ENCODE measurements at places on chromosomes 5 and 9.

DNA sequence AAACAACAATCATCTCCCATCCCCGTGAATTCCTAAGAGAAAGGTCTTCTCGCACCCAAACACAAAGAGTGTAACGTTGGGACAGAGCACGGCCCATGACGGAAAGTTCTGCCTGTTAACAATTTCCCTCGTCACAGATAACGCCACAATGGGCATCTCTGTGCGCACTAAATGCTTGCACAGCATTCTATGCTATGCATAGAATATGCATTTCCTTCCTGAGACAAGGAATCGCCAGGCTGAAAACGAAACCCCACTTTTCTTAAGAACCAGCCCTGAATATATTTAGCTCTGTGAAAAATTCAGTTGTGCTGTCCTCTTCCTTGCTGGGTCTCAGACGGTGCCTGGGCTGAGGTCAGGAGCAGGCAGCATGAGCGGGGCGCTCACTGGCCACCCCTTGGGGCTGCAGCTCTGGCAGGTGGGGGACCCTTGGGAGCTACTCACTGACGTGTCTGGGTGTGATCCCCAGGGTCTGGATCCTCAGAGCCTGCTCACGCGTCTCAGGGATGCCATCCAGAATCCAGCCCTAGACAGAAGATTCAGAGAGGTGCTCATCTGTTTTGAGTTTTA lies 49.8 kb downstream of the AK8 start:
- DNase-seq, result no peak

DNA sequence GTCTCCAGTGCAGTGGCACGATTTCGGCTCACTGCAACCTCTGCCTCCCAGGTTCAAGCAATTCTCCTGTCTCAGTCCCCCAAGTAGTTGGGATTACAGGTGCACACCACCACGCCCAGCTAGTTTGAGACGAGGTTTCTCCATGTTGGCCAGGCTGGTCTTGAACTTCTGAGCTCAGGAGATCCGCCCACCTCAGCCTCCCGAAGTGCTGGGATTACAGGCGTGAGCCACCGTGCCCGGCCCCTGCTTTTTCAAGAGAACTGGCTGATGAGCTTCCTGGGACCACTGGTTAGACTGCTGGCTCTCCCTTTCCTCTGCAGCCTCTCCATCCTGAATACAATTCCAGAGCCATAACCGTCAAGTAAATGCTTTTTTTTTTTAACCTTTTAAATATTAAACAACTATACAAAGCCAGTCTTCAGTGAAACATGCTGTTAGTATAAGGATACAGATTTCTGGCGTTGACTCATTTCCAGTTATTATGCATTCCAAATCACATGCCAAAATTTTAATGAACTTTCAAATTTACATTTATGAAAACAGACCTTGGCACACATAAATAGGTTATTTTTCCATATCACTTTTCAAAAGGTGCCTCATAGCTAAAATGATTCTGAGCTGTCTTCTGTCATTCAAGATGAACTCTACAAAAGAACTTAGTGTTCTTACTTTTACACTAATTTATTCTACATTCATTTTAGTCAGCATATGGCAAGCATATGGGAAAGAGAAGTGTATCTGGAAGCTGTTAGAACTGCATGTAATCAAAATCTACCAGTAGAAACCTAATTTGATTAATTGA lies 116.0 kb downstream of the MLLT3 start:
- DNase-seq, result peak; percentile 12

GRCh38 chr9:129175825-129176633 lies 2.0 kb downstream of the IER5L start:
- DNase-seq, result peak; percentile 87

GRCh38 chr5:149037817-149038216 lies 25.0 kb downstream of the SH3TC2 start:
- DNase-seq, result no peak

- DNase-seq, result peak; percentile 70
Observed at GRCh38 chr9:96453625-96454024, 3.7 kb downstream of the HABP4 start.

DNA sequence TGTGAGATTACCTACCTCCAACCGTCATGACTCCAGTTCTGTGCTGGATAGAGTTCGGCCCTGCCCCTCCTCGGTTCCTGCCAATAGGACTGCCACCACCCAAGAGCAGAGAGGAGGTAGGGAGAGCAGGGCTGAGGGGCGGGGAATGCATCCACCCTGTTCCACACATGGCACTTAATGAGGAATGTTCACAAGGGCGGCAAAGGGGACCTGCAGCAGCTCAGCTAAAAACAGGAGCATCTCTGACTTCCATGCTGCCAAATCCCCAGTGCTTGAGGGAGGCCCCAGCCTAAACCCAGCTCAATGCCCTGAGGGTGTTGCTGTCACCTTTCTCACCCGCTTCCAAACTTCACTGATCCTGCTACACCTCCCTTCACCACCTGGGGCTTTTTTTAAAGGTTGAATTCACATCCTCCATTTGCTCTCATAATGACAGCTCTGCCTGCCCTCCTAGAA lies 7.8 kb upstream of the DELE1 start:
- no peak for DNase-seq

DNA sequence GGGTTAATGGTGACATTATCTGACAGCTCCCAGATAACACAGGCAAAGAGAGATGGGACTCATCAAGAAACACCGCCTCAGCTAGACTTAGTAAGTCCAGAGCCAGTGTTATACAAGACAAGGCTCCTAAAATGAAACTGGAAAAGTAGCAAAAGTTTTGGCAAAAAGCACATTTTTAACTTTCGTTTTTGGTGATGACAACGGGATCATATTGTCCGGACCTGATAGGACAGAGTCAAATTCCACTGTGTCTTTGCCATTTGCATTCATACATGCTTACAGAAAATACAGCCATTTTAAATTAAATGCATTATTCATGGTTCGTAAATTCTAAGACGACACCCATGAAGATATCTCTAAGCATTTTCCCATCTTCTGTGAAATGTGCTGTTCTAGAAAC lies 152.1 kb downstream of the CRB2 start:
- DNase-seq, result peak; percentile 39

DNA sequence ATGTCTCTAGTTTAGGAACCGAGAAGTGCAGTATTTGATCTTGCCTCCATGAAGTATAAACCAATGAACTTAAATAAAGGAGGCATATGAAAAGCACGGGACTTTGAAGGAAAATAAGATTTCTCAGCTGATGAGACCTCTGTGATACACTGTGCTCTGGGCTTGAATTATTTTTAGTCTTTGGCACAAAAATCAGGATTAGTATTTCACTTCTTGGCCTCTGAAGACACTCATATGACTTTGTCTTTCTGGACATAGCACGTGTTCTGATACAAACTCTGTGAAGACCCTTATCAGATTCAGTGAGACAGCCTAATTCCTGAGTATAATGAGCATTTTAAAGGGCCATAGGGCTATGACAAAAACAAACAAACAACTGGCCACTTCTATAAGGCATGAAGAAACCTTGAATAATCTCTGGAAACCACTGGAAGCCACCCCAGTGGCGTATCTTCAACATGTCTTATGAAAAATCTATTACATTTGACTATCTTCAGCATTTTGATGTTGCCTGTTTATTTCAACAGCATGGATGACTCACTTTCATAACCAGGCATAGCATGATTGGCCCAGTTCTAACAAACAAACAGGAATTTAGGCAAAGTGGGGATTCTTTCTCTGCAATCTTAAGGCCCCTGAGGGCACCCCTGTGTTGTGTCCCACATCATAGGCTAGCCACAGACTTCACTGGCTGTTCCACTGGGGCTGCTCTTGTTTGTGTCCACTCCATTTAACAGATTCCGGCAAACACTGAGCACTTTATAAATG lies 90.3 kb upstream of the ZNF462 start:
- peak; percentile 40 for DNase-seq

- peak; percentile 69 for DNase-seq
Observed at GRCh38 chr5:90096415-90097081, 313.0 kb downstream of the CETN3 start.

DNA sequence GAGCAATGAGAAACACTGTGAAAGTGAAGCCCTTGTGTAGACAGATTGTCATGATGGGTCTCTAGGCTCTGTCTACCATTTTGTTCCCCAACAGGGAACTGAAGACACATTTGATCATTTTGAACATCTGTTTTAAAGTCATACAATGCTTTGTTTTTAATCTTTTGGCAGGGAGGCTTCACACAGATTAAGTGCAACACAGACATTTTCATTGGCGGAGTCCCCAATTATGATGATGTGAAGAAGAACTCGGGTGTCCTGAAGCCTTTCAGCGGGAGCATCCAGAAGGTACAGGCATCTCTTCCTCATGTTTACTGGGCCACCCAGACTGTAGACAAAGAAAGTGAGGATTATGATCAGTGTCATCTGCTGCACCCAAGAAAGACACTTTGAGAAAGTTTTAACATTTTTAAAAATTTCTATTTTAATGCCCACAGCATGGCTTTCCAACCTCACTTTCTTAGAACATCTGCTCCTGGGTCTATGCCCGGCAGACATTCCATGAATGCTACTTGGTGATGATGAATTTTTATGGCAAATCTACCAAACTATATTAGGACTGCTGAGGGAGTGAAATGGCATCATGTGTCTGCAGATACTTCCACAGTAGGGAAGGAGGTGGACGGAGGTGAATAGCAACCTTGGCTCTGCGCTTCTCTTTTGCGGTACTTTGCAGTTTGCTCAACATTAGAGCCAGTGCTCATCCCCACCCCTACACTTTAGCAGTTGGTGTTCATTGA lies 121.3 kb downstream of the LIFR start:
- DNase-seq, result no peak

DNA sequence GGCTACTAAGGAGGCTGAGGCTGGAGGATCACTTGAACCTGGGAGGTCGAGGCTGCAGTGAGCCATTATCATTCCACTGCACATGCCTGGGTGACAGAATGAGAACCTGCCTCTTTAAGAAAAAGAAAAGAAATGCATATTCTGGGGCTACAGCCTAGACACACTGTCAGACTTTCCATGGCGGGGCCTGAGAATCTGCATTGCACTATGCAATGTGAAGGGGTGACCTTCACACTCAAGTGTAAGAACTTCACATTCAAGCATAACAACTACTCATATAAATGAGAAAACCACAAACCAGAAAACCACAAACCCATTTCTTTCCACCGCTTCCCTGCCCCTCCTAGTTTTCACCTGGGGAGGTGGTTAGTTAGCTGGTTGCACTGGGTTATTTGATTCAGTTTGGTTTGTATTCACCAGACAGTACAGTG lies 18.0 kb upstream of the FBP2 start:
- no peak for DNase-seq

- DNase-seq, result no peak
Observed at GRCh38 chr5:87138091-87138805, 129.4 kb upstream of the RASA1 start.

- DNase-seq, result no peak
Observed at GRCh38 chr5:40603378-40603777, 76.3 kb upstream of the PTGER4 start.

- peak; percentile 89 for DNase-seq
Observed at GRCh38 chr9:7368410-7369292, 430.9 kb downstream of the DMAC1 start.

- DNase-seq, result no peak
Observed at GRCh38 chr9:112032009-112032408, 135.4 kb downstream of the UGCG start.

GRCh38 chr9:19231126-19231903 lies 822 bp downstream of the DENND4C start:
- DNase-seq, result no peak

DNA sequence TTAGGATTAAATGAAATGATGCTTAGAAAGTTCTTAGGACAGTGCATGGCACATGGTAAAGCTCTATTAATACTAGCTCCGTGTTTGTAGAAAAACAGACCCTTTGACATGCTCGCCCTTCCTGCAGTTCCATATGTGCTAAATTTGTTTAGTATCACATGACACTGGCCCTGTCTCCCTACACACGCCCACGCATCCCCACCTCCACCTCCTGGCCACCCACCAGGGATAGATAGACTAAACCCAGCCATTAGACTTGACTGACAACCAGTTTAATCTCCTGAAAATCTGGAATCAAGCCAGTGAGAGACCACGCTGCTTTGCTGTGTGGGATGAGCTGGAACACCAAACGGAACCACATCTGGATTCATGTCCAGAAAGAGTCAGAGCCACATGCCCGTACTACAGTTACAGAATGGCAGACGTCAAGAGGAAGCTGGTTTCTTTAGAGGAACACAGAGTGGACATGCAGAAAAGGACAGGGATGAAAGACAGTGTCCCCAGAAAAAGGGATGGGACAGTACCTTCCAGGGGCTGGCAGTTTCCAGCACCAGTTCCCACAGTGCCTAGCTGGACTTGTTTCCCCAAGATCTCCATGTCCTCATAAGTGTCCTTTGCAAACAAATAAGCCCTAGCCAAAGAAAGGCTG lies 186.1 kb downstream of the PDZD2 start:
- no peak for DNase-seq

- peak; percentile 47 for DNase-seq
Observed at GRCh38 chr5:107979291-107979690, 308.6 kb upstream of the EFNA5 start.

DNA sequence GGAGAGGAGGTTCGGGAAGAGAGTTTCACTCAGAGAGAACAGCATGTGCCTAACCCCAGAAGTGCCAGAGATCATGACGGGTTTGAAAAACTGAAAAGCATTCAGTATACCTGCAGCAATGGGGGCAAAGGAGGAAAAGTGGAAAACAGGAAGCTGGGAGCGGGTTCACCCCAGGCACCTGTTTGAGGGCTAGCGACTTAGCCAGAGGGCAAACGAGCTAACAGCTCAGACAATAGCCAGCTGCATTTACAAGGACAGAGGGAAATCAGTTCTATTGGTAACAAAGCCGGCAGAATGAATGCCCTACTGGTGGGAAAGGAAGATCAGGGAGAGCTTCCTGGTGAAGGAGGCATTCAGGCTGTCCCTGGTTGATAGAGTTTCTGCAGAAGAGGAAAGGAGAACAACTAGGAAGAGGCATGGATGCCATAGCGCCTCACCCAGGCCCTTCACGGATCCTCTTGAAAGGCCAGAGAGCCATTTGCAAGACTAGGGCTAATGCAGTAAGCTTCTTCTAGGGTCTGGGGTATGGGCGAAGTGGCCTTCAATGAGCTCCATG lies 141.7 kb upstream of the ADRA1B start:
- DNase-seq, result no peak

- DNase-seq, result no peak
Observed at GRCh38 chr5:173680660-173681242, 64.3 kb upstream of the BOD1 start.

GRCh38 chr5:112787896-112788295 lies 50.2 kb downstream of the APC start:
- DNase-seq, result no peak

- DNase-seq, result no peak
Observed at GRCh38 chr5:181283347-181283746, 22.4 kb upstream of the TRIM52 start.

DNA sequence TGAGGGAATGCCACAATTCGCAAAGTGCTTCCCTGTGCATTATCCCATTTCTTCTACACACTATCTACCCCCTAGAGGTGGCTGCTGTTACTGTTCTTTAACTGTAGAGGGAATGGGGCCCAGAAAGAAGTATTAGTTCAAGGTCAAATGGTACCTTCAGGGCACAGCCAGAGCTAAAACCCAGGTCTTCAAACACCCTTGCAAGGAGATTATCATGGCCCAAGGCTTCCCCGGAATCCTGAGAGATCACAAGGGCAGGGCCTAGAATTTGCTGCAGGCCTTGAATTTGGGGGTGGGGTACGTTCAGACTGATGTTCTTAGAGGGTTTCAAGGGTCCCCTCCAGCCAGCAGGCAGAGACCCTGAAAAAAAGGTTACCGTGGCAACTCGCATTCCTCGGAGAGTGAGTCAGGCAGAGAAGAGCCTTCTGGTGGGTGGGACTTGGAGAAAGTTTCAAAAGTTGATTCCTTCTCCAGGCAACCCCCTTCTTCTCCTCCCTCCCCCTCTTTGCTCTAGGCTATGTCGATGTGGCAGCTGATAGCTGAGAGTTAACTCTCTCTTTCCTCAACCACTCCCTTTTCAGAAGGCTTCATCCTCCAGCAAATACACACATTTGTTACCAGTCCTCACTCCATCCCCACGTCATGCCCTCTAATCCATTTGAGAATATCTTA lies 1.9 kb downstream of the SPARC start:
- DNase-seq, result peak; percentile 97
